ENCODE measurements at places on chromosomes 5 and 9.

DNA sequence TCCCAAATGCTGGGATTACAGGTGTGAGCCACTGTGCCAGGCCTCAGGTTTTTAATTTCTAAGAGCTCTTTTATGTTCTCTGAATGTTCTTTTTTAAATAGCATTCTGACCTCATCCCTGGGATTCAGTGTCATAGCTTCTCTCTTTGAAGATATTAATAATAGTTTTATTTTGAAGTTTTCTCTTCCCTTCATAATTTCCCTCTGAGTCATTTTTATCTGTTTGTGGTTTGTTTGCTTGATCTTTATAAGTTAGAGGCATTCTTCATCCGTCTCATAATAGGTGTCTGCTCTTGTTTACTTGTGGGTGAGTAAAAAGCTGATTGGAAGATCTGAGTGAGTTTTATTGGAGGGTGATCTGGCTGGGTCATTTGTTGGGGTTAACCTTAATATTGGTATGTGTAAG is 12.5 kb upstream of the MAMDC2 start:
- no peak for DNase-seq

DNA sequence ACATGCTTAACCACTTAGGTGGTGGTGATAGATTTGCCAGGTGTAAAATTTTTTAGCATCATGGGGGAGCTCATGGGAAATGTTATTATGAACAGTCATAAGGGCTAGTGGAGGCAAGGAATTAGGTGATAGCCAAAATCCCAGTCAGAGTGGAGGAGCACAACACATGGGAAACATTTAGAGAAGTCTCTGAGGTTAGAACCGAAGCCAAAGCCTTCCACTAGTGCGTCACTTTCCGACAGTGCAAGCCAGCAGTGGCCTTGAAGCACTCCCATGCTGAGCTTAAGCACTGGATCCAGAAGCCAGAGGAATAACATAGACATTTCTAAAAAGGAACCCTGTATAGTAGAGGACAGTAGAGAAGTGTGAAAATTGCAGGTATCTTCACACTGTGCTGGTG is 101.5 kb upstream of the SNX2 start:
- no peak for DNase-seq

- no peak for DNase-seq
Observed at GRCh38 chr9:120928015-120928482, 1.5 kb upstream of the TRAF1 start.

DNA sequence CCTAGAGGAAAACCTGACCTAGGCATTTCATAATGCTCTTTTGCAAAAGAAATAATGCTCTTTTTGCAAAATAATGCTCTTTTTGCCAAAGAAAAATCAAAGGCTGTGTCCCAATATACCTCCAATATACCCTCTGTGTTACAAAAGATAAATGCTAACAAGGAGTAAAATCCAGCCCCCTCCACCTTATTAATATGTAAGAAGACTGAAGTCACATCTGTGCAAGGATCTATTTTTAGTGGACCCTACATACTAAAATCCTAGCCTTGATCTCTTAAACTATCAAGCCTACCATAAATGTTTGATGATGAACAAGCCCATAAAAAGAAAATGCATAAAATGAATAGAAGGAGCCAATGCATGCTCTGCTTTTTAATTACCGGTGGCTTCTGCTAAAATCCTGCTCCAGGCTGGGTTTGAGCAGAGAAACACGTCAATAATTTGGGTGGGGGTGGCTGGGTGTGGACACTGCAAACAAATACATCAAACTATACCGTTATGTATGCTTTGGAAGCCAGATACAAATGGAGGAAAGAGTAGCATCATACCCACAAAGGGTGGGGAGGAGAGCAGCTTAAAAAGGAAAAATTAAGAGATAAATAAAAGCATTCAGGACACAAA is 131.6 kb downstream of the SEMA6A start:
- no peak for DNase-seq

DNA sequence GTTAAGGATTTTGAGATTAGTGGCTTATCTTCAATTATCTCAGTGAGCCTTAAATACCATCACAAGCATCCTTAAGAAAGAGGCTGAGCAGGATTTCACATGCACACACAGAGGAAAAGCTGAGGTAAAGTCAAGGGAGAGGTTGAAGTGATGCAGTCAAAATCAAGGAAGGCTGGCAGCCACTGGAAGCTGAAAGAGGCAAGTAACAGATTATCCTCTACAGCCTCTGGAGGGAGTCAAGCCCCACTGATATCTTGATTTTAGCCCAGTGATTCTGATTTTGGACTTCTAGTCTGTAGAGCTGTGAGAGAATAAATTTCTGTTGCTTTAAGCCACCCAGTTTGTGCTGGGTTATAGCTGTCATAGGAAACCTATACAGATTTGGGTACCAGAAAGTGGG is 80.1 kb downstream of the ANKRD31 start:
- DNase-seq, result no peak

DNA sequence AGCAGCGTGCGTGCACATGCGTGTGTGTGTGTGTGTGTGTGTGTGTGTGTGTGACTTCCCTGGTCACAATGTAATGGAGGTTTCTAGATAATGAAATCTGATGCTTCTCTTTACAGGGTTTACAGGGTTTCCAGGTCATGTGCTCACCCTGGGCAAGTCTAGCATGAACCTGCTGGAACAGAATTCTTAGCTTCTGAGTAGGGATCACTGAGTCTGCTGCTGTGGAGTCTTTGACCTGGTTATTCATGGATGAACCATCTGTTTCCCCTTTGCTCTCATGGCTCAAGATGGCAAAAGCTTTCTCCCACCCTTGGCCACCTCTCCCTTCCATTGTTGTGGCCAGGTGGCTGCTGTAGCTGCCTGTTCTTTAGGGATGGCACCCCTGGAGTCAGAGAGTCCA is 111.6 kb upstream of the SHB start:
- DNase-seq, result no peak

GRCh38 chr9:69937833-69938535 is 105.7 kb upstream of the MAMDC2 start:
- DNase-seq, result no peak

GRCh38 chr5:31995714-31996113 is 178.4 kb downstream of the GOLPH3 start:
- DNase-seq, result no peak

DNA sequence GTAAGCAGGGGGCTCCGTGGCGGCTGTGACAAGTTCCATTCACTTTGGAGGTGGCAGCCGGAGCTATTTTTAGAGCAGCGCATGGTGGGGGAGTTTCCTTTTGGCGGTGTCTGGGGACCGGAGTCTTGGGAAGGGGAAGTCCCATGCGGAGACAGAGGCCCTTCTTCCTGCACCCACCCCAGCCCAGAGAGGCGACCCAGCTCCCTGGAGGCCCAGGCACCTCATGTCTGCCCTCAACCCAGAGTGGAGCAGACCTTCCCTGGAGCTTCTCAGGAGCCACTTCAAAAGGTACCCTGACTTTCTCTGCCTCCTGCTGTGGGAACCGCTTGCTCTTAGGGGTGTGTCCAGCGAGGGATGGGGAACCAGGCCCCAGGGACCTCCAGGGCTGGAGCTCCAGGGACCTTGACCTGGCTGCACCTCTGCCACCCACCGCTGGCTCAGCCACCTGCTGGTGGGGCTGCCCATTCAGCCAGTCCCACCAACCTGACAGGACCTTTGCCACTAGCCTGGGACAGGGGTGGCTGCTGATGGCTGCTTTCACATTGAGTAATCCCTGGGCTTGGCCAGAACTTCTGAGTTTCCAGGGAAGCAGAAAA is 34.1 kb downstream of the NEK6 start:
- no peak for DNase-seq

DNA sequence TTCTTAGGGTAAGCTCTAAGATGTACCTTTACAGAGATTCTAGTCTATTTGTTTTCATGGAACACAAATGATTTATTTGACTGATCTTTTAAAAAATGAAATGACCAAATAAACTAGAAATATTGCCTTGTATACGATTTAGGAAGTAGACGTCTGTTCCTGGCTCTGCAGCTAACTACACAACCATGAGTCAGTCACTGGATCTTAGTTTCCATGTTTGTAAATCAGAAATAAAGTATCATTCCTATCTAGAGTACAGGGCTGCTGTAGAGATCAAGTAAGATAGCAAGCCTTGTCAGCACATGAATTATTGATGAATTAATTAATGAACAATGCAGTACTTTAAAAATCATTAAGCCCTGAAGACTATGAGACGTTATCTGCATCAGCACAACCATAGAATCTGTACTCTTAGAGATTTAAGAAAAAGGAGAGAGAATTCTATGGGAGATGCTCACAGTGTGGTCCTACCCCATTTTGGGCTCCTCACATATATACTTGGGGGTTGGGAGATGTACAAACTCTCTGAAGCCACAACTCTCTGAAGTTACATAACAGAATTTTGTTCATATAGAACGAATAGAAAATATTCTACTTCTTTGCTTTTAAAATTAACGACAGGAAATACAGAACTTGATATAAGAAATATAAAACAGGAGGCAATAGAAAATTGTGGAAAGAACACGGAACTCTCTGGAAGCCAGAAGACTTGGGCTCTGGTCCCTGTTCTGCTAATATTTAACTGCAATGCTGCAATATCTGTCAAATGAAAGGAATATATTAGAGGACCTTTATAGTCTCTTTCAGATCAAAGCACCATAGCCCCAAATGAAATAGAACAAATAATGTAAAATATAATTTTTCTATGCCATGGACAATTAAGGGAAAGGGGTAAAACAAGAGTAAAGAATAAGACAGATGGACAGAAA is 48.4 kb upstream of the HNRNPA0 start:
- no peak for DNase-seq

GRCh38 chr9:114551750-114552685 is 35.6 kb upstream of the ATP6V1G1 start:
- no peak for DNase-seq

DNA sequence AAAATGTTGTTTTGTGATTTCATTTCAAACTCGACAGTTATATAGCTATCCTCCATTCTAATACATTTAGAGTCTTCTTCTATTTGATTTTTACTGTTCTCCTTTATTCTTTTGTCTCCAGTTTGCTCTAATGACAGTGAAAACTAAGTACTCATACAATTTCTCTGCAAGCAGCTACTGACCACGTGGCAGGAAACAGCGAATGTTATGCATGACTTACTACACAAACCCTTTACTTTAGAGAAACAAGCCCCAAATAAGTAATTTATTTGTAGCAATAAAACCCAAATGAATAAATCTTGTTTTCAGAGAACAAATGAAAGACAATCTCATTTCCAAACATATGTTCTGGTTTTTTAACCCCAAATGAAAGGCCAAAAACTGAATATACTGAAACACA is 41.9 kb downstream of the CDH6 start:
- DNase-seq, result no peak

GRCh38 chr5:144035046-144035740 is 135.3 kb downstream of the YIPF5 start:
- no peak for DNase-seq

DNA sequence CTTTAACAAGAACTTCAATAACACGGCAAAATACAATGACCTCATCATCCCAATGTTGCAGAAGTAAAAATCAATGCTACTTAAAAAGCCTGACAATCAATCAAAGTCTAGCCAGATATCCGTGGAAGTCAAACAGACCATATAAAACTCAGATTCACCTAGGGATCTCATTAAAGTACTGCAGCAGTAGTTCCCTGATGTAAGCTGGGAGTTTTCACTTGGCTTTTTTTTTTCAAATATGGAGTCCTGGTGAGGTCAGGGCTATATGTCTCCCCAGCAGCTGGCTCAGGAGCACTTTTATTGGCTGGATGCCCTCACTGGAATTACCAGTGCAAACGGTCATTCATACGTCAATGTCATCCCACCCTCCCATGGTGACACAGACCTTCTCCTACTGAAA is 220.6 kb upstream of the SLC30A5 start:
- DNase-seq, result no peak

GRCh38 chr9:126521551-126521950 is 92.2 kb upstream of the LMX1B start:
- DNase-seq, result no peak

GRCh38 chr9:112337547-112337946 is 4.1 kb upstream of the PTBP3 start:
- DNase-seq, result no peak

DNA sequence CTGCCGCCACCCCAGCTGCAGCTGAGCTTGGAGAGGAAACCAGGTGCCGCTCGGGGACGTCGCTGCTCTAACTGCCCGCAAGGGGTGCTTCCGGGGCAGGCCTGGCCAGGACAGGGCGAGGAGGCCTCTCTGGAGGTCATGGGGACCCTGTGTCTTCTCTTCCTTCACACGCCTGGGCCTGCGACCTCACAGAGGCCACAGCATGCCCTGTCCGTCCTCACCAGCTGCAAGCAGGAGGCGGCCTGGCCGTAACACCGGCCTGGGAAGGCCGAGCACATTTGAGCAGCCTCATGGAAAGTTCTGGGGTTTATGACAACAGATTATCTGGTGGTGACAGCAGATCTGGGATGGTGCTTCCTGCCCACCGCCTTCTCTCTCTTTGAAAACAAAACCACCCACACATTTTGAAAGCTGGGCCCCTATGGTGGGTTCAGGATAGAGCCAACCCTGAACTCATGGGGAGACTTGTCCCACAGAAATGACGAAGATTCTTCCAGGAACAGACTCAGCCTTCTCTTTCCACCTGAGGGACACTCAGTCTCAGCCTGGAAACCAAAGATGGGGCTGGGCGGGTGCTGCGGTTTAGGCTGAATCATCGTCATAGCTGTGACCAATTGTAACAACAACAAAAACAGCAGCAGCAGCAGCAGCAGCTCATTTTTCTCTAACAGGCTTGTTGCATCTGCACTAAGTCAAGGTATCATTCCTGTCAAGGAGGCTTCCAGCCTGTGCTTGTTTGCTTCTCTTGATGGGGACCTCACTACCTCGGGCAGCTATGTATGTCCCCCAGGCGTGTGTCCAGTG is 99.6 kb upstream of the RAPGEF1 start:
- DNase-seq, result no peak

DNA sequence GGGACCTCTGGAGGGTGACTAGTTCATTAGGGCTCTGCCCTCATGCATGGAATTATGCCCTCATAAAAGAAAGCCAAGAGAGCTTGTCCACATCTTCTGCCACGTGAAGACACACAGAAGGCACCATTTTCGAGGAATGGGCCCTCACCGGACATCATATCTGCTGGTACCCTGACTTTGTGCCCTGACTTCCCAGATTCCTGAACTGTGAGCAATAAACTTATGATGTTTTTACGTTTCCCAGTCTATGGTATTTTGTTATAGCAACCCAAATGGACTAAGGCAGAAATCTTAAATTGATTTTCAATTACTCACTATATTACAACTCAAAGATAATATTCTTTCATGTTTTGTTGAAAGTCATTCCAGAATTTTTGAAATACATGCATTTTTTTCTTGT is 163.8 kb upstream of the PAPPA start:
- no peak for DNase-seq

DNA sequence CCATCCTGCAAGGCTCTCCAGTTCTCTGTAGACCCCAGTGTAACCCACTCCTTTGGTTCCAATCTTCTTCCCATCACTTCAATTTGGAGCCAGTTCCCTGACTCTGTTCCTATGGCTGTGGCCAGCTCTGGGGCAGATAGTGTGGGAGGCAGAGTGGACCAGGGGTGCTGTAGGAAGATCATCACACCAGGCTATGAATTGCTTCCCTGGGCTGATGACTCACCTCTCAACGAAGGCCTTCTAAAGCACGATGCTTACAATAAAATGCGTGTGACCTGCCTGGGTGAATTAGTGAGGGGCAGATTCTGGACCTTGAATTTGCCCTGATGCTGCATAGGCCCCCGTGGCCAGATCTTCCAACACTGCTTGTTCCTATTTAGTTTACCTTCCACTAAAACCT is 289.7 kb downstream of the FBXL7 start:
- DNase-seq, result no peak

GRCh38 chr9:130298662-130299279 is 33.2 kb downstream of the HMCN2 start:
- no peak for DNase-seq

Data from hematopoietic multipotent progenitor cell treated with erythropoietin and hydrocortisone succinate and interleukin-3 and kit ligand, for 15 days (in vitro differentiated cells).